Stromal cell of bone marrow (primary cell): ENCODE measurements at places on chromosomes 2 and 18.

DNA sequence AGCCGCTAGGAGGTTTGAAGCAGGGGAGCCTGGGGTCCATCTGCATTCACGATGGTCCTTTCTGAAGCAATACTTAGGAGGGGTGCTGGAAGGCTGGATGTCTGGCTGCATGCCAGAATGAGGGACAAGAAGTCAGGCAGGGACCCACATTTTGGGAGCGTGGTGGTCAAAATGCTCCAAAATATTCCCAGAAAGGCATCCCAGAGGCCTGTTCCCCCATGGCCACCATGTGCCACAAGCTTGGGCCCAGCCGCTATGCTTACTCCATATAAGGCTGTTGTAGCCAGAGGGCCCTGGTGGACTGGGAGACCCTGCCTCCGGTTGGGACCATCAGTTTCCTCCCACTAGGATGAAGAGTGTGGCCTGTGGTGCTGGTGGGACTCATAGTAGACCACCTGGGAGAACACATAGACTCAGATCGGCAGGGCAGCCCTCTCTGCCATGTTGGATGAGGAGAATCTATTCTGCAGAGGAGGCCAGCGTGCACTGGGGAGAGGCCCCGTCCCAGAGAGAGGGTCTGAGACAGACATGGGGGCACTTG lies 3.6 kb upstream of the PROM2 start:
- DNase-seq, result no peak

DNA sequence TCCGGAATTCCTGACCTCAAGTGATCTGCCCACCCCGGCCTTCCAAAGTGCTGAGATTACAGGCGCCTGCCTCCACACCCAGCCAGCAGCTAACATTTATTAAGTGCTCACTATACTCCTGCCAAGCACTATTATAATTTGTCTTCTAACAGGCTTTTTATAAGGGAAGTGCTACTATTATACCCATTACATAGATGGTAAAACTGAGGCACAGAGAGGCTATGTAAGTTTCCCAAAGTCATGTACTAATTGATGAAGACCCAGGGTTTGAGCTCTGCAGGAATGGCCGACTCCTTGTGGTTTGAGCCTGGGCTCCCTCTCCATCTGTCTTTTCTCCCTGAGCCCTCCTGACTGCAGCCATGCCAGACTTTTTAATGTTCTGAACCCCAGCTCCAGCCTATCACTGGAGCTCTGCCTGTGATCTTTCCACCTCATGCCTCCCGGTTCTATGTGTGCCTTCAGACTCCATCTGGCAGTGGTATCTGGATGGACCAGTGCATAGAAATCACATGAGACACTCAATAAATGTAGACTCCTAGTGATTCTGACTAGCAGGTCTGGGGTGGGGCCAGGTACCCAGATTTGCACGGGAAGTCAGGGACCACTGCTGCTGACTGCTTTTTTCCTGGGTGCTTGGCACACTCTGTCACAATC lies 197.1 kb downstream of the NEDD4L start:
- DNase-seq, result no peak

DNA sequence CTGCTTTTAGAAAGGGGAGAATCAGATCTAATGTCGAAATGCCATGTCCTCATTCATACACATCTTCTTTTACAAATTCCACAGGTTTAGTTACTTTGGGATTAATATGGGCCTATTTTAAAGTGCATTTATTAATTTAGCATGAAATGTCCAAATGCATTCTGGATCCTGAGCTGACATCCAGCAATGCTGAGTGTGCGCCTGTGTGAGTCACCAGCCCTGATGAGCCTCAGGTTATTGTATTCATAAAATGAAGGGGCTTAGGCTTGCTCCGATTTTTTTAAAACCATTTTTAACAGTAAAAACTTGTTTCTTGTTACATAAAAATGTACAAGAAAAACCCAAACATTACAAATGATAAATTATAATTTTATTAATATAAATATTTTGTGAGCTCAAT lies 94.1 kb downstream of the SH3YL1 start:
- no peak for DNase-seq

DNA sequence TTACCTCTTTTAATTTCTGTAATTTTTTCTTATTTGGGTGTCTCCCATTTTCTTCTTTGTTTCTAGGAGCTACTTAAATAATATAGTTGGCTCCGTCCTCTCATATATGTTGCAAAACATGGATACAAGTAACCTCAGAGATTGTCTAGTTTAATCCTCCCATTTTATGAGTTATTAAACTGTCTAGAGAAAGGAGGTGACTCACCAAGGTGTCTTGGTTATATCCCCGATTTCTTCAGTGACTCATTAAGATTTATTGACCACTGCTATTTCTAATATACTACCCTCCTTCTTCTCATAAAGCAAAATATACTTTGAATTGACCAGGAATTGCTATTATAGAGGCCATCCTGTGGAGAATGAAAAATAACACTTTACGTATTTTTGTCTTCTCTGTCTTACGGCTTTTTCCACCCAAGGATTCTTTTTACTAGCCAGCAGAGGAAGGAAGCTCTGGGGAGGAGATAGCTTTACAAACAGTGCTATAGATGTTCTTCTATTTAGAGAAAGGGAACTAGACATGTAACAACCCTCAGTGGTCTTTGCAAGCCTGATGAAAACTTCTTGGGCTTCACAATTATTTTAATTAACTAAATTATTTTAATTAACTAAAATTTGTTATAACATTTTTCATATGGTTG lies 300.4 kb upstream of the TNP1 start:
- no peak for DNase-seq

DNA sequence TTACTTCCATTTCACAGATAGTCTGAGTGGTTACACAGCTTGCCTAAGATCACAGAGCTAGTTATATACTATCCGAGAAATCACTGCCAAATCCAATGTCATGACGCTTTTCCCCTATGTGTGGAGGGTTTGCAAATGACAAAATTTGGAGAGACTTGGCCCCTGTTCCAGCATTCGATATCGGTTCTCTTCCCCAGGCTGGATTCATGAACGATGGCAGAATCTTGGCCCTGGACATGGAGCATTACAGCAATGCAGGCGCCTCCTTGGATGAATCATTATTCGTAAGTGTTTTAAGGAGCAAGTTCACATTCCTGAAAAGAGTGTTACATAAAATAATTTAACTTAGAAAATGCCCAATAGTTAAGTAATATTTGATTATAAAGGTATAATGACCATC lies 55.1 kb downstream of the AOX1 start:
- DNase-seq, result no peak

DNA sequence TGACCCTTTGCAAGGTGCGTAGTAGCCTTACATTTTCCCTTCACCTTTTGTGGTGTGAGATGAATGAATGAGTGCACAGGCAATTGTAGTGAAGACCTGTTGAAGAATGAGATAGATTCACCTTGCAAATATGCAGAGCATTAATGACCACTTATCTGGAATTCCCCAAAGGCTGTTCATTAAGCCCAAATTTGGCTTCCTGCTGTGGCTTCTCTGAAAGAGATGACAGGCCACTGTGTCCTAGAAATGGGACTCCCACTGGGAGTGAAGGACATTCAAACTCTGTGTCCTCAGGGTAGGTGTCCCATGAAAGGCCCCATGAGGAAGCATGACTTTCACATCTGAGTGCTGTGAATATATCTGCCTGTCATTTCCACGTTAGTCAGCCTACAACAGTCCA lies 1821.8 kb upstream of the PIK3C3 start:
- DNase-seq, result no peak

- DNase-seq, result no peak
Measured at GRCh38 chr2:29769847-29770246, 151.5 kb downstream of the ALK start.

DNA sequence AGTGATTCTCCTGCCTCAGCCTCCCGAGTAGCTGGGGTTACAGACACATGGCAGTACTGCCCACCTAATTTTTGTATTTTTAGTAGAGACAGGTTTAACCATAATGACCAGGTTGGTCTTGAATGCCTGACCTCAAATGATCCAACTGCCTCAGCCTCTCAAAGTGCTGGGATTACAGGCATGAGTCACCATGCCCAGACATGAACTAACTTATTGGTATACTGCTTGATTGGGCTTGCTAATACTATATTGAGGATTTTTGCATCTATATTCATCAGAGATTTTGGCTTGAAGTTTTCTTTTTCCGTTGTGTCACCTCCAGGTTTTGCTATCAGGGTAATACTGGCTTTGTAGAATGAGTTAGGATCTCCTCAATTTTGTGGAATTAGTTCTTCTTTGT lies 706.1 kb upstream of the HS6ST1 start:
- DNase-seq, result no peak

DNA sequence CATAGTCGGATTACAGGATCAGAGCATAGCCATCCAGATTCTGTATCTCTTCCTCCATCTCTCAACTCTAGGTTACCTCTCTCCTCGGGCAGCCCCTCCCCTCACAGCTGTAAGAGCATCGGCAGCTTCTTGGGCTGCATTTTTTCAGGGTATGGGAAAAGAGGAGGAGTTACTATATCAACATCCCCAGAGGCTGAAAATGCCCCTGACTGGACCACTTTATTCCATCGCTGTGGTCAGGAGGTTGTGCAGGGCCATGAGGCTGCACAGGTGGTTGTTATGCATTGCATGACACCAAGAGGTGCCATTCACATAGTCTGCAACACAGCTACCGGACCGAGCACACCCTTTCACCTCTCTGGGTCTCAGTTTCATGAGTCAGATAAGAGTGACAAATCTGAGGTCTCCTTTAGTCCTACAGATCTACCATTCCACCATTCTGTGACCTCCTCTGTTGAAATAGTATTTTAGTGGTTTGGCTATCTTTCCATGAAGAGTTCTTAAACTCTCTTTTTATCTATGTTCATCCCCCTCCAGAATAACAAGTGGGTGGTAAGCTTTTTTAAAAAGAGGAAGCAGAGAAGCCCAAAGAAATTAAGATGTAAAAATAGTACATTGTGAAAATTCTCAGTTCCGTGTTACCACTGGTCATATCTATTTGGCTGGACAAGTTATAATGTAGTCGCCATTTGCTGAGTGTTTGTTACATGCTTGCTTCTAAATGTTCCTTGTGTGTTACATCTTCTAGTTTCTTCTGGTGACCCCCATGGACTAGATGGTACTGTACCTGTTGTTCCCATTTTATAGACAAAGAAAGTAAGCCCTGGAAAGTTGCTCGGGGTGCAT lies 56.6 kb upstream of the SLC1A4 start:
- DNase-seq, result no peak

GRCh38 chr2:231362555-231363184 lies 32.8 kb upstream of the B3GNT7 start:
- DNase-seq, result no peak

GRCh38 chr2:143692162-143692561 lies 562.9 kb downstream of the ARHGAP15 start:
- DNase-seq, result no peak
